ENCODE measurements at places on chromosomes 1 and 21.

GRCh38 chr21:27480841-27481261, 514.0 kb upstream of the ADAMTS5 start:
- DNase-seq = no peak

DNA sequence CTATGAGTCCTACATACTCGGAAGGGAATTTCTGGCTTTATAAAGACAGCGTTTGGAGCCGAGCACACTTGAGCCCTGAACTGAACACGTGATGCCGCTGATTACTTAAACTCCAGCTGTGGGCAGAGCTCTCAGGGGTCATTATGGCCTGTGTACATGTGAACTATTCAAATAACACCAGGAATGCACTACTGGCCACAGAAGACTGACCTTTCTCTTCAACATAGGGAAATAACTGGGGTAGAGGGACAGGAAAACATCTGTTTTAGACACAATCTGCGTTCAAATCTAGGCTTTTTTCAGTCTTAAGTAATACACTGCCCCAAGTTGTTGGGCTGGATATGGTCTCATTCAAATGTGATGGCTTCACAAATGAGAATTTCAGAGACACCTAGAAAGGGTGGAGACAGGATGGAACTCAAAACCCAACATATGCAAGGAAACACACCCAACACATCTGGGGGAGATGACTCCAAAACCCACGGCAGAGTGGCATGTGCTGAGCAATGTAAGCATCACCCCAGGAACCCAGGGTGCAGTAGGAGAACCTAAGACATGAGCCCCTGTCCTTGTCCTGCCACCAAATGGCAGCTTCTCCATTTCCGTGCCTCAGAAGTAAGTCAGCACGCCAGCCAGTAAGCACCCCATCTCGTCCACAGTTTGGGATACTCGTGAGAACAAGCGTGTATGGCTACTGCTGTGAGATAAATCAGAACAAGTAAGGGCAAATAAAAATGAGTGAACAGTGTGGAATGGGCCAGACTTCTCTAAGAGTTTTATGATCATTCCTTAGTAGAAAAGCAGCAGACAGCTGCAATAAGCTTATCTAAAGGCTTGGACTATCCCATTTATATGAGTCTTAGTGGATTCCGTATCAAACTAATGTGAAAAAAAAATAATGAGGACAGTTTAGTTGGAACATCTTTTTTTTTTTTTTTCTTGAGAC, 24.9 kb downstream of the NID1 start:
- no peak for DNase-seq

- DNase-seq = no peak
Observed at GRCh38 chr1:8238141-8239038, 79.5 kb upstream of the SLC45A1 start.

DNA sequence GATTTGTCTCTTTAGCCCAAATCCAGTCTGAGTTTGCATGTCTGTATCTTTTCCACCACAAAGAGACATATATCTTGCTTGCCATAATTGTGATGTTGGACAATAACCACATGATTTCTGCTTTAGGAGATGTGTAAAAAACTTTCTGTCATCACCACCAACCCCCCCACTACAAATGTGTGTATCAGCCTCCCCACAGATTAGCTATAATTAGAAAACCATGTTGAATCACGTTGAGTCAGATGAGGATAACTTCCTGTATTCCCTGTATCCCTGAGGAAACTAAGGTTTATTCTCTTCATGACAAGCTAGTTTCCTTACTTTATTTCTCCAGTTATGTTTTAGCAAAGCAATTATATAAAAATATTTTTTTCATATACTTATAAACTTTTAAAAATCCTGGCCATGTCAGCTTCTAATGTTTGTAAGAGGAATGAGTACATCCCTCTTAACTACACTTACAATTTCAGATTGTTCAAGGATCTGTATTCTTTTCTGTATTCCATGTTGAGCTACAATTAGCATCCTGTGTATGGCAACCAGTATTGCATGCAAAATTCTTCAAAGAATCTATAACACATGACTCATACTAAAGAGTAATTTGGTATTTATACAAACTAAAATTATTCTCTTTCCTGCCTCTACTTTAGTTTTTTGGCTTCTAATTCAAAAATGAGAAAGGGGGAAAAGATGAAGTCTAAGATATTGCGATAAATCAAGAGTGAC, 143.0 kb downstream of the FMN2 start:
- no peak for DNase-seq

GRCh38 chr1:229412056-229412455, 21.8 kb downstream of the ACTA1 start:
- no peak for DNase-seq

DNA sequence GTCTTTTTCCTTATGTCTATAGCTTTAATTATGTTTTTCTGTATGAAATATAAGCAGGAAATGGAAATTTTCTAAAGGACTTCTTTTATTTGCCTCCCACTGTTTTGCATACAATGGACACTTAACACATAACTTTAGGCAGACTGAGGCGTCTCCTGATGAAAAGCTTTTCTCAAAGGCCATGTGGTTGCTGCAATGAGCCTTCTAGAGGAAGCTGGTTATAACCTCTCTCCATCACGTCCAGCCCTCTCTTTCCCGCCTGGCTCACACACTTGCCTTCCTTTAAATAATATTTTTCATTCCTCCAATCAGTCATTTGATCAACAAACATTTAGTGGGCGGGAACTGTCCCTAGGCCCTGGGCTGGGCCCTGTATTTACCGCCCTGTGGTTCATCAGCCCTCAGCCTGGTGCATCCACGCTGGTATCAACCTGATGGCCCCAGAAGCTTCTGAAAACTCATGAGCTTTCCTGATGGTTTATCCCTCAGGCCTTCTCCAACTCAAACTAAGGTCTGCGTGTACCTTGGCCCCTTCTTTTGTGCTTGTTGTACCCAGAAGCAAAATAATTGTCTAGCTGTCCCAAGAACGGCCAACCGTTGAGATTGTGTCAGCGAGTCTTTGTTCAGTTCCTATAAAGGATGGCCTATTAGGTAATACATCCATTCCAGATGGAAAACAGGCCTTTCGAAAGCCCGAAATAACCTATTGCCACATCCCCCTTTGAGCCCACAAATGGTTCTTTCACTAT, 75.3 kb upstream of the LYST start:
- DNase-seq = no peak

- DNase-seq = no peak
Observed at GRCh38 chr1:54249819-54250435, 50.0 kb downstream of the MRPL37 start.

DNA sequence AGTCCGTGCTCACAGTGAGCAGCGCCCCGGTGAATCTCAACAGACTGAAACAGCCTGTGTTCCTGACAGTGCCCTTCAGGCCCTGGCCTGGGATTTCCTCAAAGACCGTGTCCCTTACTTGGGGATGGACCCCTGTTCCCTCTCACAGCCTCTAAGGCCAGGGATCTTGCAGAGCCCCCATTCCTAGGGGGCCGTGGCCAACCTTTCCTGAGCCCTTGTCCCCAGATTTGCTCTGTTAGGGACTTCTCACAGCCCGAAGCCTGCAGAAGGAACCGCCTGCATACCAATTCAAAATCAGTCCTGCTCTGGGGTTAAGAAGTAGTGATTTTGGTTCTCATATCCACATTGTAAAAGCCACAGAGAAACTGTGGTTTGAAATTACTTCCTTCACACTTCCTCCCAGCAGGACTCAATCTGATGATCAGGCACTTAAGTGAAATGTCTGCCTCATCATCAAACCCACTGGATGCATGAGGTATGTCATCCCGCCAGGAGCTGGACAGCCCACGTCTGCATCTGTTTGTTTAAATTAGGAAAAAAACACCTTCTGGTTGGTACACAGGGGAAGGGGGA, 14.9 kb downstream of the ABCA4 start:
- DNase-seq = no peak

DNA sequence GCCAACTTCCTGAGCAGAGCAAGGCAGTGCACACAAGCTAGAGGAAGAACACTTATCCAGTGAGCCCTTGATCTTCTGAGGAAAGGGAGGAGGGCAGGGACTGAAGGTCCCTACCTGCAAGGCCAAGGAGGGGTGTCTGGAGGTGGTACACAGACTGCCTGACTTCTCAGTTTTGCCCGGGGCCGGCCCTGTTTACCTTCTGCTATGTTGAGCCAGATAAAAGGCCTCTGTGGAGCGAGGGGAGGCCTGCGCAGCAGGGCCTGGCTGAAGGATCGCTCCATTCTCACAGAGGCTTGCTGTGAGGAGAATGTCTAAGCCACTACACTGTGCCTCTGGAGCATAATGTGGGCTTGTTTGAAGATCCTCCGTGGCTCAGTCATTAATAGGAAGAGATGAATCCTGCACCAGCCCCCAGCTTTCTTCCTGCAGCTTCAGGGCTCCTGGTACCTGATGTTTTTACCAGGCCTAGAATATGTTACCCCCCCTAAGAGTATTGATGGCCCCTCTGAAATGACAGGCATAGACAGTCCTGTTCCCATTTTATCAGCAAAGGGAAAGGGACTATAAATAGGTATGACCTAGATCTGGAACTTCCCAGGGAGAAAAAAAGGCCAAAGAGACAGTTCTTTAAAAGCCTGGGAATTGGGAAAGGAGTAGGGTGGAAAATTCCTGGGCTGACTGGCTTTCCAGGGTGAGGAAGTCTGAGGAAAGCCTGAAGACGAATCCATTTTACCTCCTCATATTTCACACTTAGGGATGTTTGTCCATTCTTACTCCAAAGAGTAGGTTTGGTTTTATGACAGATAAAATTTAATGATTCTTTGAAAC, 4.7 kb downstream of the POGK start:
- no peak for DNase-seq

Measured in effector CD4-positive, alpha-beta T cell (primary cell).